Activated T-helper 1 cell treated with anti-CD3 and anti-CD28 coated beads, Interleukin-12 subunit alpha, Interleukin-12 subunit beta, Interleukin-2, Interleukin-4 antibody, amounts not matched to agents 30 ng/mL and 10 ng/mL and 1 ng/mL, durations not matched to agents 14 hours and 24 hours and 36 hours (primary cell): ENCODE measurements at places on chromosomes 12 and 14. TPM values are rescaled to one million over a fixed set of nuclear protein-coding genes. Genes with fewer than 3 reads are reported as not detected.
A peak's percentile ranks its signal among the peaks of the same experiment; 100 is the strongest.

Gene HVCN1
- total RNA-seq: 13.8 and 16.7 TPM in 2 replicates

DNA sequence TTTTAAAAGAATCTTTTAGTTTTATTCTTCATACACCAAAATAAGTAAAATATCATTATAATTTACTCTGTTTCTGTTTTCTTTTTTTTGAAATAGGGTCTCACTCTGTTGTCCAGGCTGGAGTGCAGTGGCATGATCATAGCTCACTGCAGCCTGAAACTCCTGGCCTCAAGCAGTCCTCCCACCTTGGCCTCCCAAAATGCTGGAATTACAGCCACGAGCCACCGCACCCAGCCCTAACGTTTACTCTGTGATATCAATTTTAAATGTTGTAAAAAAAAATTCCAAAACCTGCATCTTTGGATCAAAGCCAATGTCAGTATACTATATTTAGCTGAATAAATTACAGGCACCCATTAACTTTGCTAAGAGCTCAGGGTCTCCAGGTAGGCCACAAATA is 437.1 kb upstream of the USP15 start:
- no peak for DNase-seq

DNA sequence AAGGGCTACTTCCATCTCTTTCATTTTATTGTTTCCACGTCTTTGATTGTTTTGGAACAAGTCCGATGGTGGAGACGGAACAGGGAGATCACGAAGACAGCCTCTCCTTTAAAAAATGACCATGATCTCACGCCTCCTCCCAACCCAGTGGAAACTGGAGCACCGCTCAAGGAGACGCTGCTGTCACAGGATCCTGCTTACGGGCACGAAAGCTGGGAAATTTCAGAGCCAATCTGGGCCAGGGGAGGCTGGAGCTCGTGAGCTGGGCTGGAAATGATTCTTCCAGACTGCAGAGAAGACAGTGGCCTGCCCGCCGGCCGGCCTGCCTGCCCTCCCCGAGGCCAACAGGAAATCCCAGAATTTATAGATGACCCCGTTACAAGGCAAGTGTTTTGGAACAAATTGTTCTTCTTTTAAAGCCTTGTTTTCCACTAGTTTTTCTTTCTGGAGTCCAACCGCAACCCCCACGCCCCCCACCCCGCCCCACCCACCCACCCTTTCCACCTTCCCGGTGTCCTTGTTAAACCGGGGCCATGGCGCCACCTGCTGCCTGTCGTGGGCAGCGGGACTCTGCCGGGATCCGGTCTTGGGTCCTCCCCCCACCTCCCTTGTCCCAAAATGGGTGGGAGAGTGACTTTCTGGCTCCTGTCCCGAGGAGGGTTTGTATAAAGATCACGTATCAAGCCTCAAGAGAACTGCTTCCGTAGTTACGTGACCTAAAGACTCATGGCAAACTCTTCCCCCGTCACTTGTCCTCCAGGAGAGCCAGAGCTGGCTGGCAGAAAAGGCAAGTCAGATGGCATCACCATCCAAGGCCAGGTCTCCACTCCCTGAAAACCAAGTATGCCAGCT is 40.3 kb downstream of the MAP1LC3B2 start:
- DNase-seq: peak; percentile 35

DNA sequence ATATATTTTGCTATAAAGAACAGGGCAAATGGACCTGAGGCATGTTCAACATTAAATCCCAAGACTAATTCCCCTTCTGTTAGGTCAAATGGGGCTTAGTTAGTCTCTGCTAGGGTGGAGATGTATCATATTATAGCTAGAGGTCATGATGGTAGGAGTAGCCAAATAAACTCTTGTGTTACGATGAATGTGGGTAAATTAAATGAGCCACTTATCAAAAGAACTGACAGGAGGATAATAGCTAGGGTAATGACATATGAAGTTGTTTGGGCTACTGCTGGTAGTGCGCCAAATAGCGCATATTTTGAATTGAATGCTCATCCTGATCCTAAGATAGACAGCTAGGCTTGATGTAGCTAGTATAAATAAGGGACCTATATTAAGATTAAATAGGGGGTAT is 445.0 kb downstream of the GXYLT1 start:
- no peak for DNase-seq

DNA sequence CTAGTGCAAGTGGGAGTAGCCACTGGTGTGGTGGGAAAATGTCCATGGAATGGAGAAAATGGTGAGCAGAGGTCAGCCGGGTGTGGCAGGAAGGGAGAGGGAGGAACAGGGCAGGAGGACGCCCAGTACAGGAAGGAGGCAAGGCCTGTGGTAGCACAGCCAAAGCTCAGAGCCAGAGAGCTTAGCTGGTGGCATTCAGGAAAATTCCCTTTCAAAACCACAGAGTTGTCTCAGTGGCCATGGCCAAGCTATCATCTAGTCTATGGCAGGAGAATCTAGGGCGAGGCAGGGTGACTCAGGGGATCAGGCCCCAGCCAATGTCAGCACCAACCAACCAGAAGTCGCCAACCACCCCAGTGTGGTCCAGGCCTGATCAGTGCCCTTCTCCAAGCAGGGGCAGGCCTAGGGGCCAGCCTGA is 67.7 kb upstream of the DDX11 start:
- no peak for DNase-seq

DNA sequence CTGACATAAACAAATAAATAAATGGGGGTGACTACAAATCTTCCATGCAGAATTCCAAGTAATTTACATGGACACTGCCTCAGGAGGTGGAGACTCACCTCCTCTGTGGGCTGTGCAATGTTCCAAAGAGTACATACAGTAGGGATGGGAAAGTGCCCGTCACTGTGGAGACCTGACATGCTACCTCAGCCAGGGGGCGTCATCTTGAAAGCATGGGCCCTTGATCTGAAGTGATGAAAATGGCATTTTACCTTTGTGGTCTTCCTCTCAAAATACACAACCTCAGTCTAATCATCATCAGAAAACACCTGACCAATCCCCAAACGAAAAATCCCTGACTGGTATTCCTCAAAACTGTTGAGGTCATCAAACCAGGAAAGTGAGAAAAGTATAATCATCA is 48.4 kb downstream of the ANAPC7 start:
- DNase-seq: no peak

DNA sequence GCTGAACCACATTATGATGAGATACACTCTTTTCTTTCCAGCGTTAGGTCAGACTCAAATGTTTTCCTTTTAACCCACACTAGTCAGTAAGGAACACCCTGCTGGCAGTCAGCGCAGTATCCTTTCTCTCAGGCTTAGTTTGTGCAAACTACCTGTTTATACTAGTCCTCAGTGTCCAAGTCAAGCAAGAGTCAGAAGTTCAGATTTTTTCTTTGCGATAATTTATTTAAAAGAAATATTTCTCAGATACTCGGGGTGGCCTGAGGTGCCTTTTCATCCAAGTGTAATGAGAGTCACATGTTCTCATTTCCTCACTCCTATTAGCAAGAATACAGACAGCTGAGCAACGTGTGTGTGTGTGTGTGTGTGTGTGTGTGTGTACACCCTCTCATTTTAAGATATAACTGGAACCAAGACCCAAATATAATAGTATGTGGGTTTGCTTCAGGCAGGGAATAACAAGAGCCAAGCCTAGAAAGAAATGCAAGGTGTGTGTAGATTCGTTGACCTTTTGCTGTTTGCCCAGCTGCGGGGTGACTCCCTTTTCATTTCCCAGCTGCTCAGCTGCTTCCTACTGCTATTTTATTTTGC is 182.7 kb downstream of the KICS2 start:
- DNase-seq: no peak

DNA sequence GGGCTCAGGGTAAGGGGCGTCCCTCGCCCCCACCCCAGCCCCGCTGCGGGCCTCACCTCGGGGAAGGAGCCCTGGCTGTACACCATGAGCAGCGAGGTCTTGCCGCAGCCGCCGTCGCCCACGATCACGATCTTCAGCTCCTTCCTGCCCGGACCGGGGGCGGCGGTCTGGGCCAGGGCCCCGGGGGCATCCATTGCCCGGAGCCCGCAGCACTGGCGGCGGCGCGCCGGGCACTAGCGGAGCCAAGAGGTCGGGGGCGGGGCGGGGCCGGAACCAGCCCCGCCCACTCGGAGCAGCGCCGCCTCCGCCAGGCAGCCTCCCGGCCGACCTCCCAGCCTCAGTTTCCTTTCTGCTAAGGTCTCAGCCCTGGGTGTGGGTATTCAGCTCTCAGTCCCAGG is at the start of gene RHOF:
TSS of gene RHOF (minus strand) at position 249 of the 398 bp plus-strand sequence. CDS start at position 194, 55 bp downstream.
- DNase-seq: no peak

DNA sequence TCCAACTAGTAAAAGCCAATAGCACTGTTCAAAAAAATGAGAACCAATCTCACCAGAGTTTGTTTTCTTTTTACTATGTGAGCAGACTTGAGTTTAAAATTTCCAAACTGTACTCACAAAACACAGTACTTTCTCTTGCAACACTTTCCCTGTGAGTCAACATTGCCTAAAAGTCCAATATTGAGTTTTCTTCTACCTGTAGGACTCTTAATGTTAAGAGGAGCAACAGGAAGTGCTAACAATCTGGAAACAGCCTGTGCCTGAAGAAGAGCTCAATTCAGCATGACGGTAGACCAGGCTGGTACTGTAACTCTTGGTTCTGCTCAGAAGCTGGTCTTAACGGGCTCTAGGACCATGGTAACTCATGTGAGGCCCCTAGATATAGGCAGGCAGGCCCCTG is 144.3 kb downstream of the MED13L start:
- DNase-seq: no peak

GRCh38 chr12:6964605-6965025 is 5.8 kb downstream of the PHB2 start:
- no peak for DNase-seq

DNA sequence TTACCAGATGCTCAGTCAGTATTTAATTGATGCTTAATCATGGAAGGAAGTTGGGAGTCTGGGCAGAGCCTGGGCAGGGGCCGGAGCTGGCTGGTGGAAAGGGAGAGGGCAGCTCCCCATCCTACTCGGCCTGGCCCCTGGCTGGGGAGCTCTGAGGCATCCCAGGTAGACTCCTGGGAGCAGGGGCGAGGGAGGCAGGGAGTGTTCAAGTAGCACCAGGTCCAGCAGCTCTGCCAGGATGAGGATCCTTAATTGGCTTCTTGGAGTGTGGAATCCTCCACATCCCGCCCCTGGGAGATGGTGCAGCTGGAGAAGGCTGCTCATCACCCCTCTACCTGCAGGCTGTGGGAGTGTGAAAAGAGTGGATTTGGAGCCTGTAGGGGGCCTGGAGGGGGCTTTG is 30.9 kb downstream of the SYNDIG1L start:
- no peak for DNase-seq

- DNase-seq: no peak
Measured at GRCh38 chr14:66752109-66752508, 244.2 kb downstream of the GPHN start.

GRCh38 chr14:52755607-52756316 is 25.8 kb downstream of the STYX start:
- no peak for DNase-seq

- no peak for DNase-seq
Measured at GRCh38 chr12:24860546-24860945, 88.4 kb downstream of the BCAT1 start.

DNA sequence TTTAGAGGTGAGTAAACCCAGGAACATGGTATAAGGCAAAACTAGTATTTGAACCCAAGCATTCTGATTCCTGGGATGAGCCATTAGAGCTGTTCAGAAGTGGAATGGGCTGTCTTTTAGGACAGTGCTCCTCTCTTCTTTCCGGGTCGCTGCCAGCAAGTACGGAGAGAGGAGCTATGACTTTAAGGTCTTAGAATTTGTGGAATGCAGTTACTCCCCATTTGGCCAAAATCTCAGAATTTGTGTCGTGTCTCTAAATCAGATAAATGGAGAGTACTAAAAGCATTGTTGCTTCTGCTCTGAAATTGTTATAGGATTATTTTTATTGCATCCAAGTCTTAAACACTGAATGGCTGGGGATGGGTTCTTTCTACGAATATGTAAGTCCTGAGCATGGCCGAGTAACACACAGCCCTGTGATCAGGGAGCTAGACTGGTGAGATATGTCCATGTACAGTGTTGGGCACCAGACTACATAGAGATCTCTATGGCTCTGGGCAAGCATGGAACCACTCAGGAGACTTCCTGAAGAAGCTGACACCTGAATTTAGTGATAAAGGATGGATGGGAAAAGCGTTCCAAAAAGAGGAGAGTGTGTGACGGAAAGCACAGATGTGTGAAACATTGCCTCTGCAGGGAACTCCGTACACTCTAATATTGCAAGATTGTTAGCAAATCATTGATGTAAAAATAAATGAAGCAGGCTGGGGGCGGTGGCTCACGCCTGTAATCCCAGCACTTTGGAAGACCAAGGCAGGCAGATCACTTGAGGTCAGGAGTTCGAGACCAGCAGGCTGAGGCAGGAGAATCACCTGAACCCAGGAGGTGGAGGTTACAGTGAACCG is 184.7 kb downstream of the SRGAP1 start:
- no peak for DNase-seq

DNA sequence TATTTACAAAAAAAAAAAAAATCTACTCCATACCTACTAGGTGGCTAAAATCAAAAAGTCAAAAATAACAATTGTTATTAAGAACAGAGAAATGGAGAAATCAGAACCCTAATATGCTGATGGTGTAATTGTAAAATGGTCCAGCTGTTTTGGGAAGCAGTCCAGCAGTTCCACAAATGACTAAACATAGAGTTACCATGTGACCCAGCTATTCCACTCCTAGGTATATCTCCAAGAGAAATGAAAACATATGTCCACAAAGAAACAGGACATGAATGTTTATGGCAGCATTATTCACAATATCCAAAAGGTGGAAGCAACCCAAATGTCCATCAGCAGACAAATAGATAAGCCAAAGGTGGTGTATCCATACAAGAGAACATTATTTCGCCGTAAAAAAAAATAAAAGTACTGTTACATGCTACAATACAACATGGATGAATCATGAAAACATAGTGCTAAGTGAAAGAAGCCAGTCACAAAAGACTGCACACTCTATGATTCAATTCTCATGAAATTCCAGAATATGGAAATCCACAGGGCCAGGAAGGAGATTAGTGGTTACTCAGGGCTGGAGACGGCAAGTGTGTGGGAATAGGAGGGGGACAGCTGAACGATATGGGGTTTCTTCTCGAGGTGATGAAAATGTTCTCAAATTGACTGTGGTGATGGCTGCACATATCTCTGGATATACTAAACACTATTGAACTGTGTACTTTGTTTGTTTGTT is 9.1 kb upstream of the DPF3 start:
- DNase-seq: no peak

GRCh38 chr12:119258556-119258955 is 76.0 kb upstream of the CCDC60 start:
- no peak for DNase-seq

Gene FGD4
- total RNA-seq: 0.03 and 0.51 TPM in 2 replicates

Gene EIF2S3B
- 0.20 and 0.39 TPM in 2 replicates for total RNA-seq

DNA sequence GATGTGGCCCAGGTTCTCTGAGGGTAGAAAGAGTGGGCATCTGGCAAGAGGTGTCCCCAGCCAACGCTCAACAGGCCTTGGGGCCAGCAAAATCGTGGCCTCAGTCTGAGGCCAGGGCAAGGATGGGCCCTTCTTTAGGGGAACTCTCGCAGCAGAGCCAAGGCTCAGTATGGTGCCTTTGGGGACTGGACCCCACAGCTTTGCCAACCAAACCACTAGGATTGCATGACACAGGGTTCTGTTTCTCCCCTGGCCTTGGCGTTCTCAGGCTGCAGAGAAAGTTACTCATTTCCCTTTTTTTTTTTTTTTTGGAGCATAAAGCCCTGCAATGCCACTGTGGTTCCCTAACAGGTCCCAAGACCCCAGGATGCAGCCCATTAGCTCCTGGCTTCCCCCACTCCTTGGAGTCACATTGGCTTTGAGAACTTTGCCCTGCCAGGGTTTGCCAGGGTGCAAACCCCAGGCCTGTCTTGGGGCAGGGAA is 100.6 kb downstream of the LGMN start:
- DNase-seq: no peak
